Heart right ventricle (tissue), 16 donors: ENCODE measurements at places on chromosomes 1 and 21. TPM values are rescaled to one million over a fixed set of nuclear protein-coding genes. Genes with fewer than 3 reads are reported as not detected.

Gene RUSC1
- 11.4 TPM for total RNA-seq

Gene C1orf210
- not detected for total RNA-seq

Gene POTED
- total RNA-seq, result not detected

DNA sequence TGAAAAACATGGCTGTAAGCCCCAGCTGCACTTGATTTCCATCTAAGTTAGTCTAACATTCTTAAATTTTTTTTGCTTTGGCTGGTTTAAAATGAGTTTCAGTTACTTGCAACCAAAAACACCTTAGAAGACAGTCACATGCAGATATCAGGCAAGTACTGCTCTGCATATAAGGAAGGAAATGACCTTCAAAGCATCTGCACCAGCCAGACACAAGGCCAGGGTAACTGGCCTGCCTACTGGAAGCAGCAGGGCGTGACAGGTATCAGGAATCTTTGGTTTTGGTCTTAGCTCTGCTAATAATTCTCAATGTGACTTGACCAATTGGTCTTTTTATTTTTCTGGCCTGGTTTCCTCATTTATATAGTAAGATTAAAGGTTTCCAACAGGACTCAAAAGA lies 33.5 kb downstream of the SCYL3 start:
- H3K27ac ChIP-seq, result no peak overlapping the region
- no peaks in the 10 kb centered on the region for H3K27me3 ChIP-seq
- H3K4me1 ChIP-seq, result no peaks in the 10 kb centered on the region
- peaks cover 45% of the 10 kb centered on the region for H3K36me3 ChIP-seq

Gene RAB29
- total RNA-seq, result 15.7 TPM
